SJSA1 (cell line): ENCODE measurements at places on chromosomes 3 and 15. TPM values are rescaled to one million over a fixed set of nuclear protein-coding genes. Genes with fewer than 3 reads are reported as not detected.
A peak's percentile ranks its signal among the peaks of the same experiment; 100 is the strongest.

Gene ENTPD3
- not detected in 2 replicates for total RNA-seq

Gene CEP97
- total RNA-seq = 16.8 and 20.8 TPM in 2 replicates

Gene SH3BP5
- total RNA-seq = 7.6 and 10.4 TPM in 2 replicates

Gene PPP1R14D
- total RNA-seq = not detected in 2 replicates

Gene CRYGS
- 0.63 and 0.81 TPM in 2 replicates for total RNA-seq

Gene RPSA
- 1,277 and 1,831 TPM in 2 replicates for total RNA-seq

Gene SAMMSON
- not detected in 2 replicates for total RNA-seq

Gene CIB2
- 3.2 and 3.8 TPM in 2 replicates for total RNA-seq

Gene TYRO3
- 8.9 and 17.2 TPM in 2 replicates for total RNA-seq

Gene BFSP2
- not detected in 2 replicates for total RNA-seq

Gene DUOXA2
- not detected in 2 replicates for total RNA-seq

- no peak for DNase-seq
- H3K4me1 ChIP-seq = no peaks in the 10 kb centered on the region
- H3K4me3 ChIP-seq = no peak overlapping the region
- no peaks in the 10 kb centered on the region for H3K36me3 ChIP-seq
These were observed 290.7 kb upstream of the MDFIC2 start for GRCh38 chr3:70603103-70603502.

DNA sequence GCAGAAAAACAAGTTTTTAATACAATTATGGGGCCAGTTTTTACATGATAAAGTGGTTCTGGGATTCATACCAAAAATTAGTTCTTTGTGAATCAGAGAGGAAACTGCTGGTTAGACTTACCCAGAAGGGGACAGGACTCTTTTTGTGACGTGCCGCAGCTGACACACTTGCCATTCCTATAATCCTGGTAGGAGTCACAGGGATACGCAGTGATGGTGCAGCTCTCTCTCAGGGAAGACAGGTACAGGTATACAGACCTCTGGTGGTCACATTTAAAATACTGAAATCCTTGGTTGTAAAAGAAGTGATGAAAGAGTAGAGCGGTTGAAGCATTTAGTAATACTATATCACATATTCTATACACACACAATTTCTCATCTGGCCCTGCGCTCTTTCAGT lies 20.2 kb upstream of the TMEM41A start:
- no peak overlapping the region for H3K4me3 ChIP-seq
- H3K27me3 ChIP-seq = peaks cover 2% of the 10 kb centered on the region; the same call in 1 of the 2 replicates

- DNase-seq = no peak
- H3K36me3 ChIP-seq = no peaks in the 10 kb centered on the region
- no peaks in the 10 kb centered on the region for H3K27me3 ChIP-seq
- H3K4me1 ChIP-seq = no peaks in the 10 kb centered on the region
- H3K27ac ChIP-seq = no peak overlapping the region
- no peak overlapping the region for H3K4me3 ChIP-seq
These were observed 255.2 kb downstream of the PDCD6IP start for GRCh38 chr3:34053626-34054025.

- H3K4me1 ChIP-seq = no peaks in the 10 kb centered on the region
- no peaks in the 10 kb centered on the region for H3K36me3 ChIP-seq
- DNase-seq = no peak
- H3K27me3 ChIP-seq = 0 out of 2 replicates have a peak, but pooled peaks cover 3% of the 10 kb centered on the region
- H3K4me3 ChIP-seq = no peak overlapping the region
- H3K27ac ChIP-seq = no peak overlapping the region
These were observed 316.8 kb upstream of the CTDSPL start for GRCh38 chr3:37544869-37545352.

- peaks cover 27% of the 10 kb centered on the region for H3K27me3 ChIP-seq
- H3K4me1 ChIP-seq = peaks cover 13% of the 10 kb centered on the region
- H3K27ac ChIP-seq = no peak overlapping the region
- no peak overlapping the region for H3K4me3 ChIP-seq
- H3K36me3 ChIP-seq = no peaks in the 10 kb centered on the region
These were observed 18.6 kb downstream of the ADCY5 start for GRCh38 chr3:123430266-123430665.

- H3K27ac ChIP-seq = no peak overlapping the region
- H3K4me3 ChIP-seq = no peak overlapping the region
- peaks cover 50% of the 10 kb centered on the region for H3K36me3 ChIP-seq
- no peak for DNase-seq
These were observed 37.9 kb downstream of the ACAD9 start for GRCh38 chr3:128917291-128917690.

GRCh38 chr3:112635674-112636073 lies 5.3 kb downstream of the CCDC80 start:
- H3K36me3 ChIP-seq = no peaks in the 10 kb centered on the region; the same call in 1 of the 2 replicates
- H3K27me3 ChIP-seq = no peaks in the 10 kb centered on the region
- DNase-seq = no peak
- peaks cover 68% of the 10 kb centered on the region for H3K4me1 ChIP-seq
- no peak overlapping the region for H3K4me3 ChIP-seq

GRCh38 chr3:45571969-45572368 lies 22.6 kb upstream of the LIMD1 start:
- peaks cover 13% of the 10 kb centered on the region for H3K4me1 ChIP-seq
- H3K27ac ChIP-seq = no peak overlapping the region
- no peaks in the 10 kb centered on the region for H3K27me3 ChIP-seq
- H3K4me3 ChIP-seq = no peak overlapping the region
- no peak for DNase-seq

GRCh38 chr3:52437326-52438103 lies 7.4 kb downstream of the SEMA3G start:
- no peaks in the 10 kb centered on the region for H3K36me3 ChIP-seq
- no peaks in the 10 kb centered on the region for H3K4me1 ChIP-seq
- no peak for DNase-seq
- H3K27ac ChIP-seq = no peak overlapping the region
- H3K4me3 ChIP-seq = no peak overlapping the region

DNA sequence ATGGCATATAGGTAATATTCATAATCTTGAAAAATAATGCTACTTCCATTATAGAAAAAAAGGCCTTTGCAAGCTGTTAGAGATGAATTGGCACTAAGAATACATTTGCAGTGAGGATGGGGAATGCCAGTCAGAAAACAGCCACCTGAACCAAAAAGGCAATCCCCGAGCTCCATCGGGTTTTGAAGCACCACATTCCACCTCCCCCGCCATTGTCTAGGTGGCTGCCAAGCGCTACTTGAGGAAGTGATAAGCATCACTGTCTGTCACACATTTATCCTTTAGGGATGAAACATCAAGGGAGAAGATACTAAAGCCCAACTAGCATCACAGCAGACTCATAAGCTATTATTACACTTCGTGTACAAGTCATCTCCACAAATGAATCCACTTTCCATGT lies 112.8 kb downstream of the OSBPL10 start:
- no peaks in the 10 kb centered on the region for H3K27me3 ChIP-seq
- no peak overlapping the region for H3K27ac ChIP-seq
- DNase-seq = no peak
- H3K36me3 ChIP-seq = no peaks in the 10 kb centered on the region
- H3K4me3 ChIP-seq = no peak overlapping the region

DNA sequence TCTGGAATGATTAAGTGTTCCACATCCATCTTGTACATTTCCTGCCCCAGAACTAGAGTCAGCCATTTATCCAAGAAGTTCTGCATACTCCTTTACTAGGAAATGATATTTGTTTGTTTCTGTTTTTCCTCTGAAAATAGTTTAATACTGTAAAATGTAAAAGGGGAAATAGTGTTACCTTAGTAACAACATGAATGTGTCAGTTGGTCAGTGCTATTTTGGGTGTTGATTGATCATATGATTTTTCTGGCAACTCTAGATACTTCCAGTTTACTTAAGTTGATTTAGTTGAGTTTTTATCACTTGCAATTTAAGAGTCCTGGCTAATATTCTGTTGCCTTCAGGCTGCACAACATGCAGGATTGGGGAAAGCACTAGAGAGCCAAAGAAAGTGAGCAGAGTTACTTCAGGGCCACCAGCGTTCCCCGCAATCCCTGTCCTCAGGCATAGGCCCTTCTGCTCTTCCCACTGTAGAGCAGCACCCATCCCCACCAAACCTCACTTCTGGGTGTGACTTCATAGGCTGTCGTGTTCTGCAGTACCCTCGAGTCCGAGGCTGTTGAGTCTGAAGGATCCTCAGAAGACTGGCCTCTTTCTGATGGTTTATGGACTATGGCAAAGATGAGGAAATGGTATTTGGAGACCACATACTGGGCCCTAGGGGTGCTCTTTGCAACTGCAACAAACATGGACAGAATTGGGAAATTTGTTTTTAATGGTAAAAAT lies 69.0 kb downstream of the CHD2 start:
- peaks cover 92% of the 10 kb centered on the region for H3K36me3 ChIP-seq
- H3K27me3 ChIP-seq = no peaks in the 10 kb centered on the region
- H3K4me1 ChIP-seq = no peaks in the 10 kb centered on the region
- no peak overlapping the region for H3K4me3 ChIP-seq

DNA sequence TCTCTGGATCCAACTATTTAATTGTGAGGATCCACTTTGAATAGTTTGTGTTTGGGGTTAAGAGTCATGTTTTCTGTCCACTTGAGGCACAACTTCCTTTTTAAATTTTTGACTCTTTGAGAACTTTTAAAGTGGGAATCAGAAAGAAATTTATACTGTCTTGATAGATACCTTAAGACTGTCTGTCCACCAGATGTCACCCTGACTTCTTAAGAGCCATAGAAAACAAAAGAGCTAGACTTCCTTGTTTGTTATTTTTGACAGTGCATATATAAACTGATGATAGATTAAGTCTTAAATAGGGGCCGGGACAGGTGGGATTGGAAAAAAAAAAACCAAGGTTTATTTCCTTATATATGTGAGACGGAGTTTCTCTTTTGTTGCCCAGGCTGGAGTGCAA lies 52.1 kb upstream of the WDR72 start:
- no peak overlapping the region for H3K27ac ChIP-seq
- no peak for DNase-seq

GRCh38 chr3:196128172-196128843 lies 46.4 kb upstream of the TFRC start:
- no peak for DNase-seq
- no peaks in the 10 kb centered on the region for H3K4me1 ChIP-seq
- no peaks in the 10 kb centered on the region for H3K36me3 ChIP-seq
- H3K4me3 ChIP-seq = no peak overlapping the region
- no peak overlapping the region for H3K27ac ChIP-seq

DNA sequence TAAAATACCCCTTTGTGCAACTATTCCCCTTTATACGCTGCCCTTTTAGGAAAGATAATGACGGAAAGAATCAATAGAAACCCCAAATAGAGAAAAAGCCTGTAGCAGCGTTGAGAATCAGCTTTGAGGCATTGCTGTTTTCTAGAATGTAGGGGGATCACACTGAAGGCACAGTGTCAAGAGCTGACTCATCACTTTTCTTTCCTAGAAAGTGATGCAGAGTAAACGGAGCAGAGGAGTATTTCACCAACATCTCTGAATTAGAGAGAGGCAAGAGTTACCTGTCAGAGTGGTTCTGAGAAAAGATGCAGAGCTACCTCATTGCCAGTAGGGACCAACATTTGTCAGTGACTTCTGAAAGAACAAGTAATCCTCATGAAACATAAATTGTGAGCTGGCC lies 269.8 kb upstream of the TMC3 start:
- no peak for DNase-seq
- no peak overlapping the region for H3K4me3 ChIP-seq

GRCh38 chr3:148090156-148090555 lies 607.5 kb upstream of the AGTR1 start:
- no peak for DNase-seq
- H3K4me3 ChIP-seq = no peak overlapping the region
- no peaks in the 10 kb centered on the region for H3K36me3 ChIP-seq
- H3K27ac ChIP-seq = no peak overlapping the region
- H3K27me3 ChIP-seq = no peaks in the 10 kb centered on the region

GRCh38 chr3:133836497-133837158 lies 31.0 kb downstream of the SRPRB start:
- H3K4me3 ChIP-seq = no peak overlapping the region
- H3K27me3 ChIP-seq = no peaks in the 10 kb centered on the region
- no peaks in the 10 kb centered on the region for H3K36me3 ChIP-seq
- no peak for DNase-seq
- H3K27ac ChIP-seq = no peak overlapping the region

DNA sequence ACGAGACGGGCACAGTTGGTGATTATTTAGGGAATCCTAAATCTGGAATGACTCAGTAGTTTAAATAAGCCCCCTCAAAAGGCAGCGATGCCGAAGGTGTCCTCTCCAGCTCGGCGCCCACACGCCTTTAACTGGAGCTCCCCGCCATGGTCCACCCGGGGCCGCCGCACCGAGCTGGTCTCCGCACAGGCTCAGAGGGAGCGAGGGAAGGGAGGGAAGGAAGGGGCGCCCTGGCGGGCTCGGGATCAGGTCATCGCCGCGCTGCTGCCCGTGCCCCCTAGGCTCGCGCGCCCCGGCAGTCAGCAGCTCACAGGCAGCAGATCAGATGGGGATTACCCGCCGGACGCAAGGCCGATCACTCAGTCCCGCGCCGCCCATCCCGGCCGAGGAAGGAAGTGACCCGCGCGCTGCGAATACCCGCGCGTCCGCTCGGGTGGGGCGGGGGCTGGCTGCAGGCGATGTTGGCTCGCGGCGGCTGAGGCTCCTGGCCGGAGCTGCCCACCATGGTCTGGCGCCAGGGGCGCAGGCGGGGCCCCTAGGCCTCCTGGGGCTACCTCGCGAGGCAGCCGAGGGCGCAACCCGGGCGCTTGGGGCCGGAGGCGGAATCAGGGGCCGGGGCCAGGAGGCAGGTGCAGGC lies 318.0 kb downstream of the FGF12 start:
- no peak overlapping the region for H3K4me3 ChIP-seq
- no peak overlapping the region for H3K27ac ChIP-seq
- H3K4me1 ChIP-seq = no peaks in the 10 kb centered on the region; the same call in 1 of the 2 replicates
- DNase-seq = no peak

GRCh38 chr15:33234020-33234461 lies 39.5 kb upstream of the FMN1 start:
- no peaks in the 10 kb centered on the region for H3K36me3 ChIP-seq
- peaks cover 10% of the 10 kb centered on the region for H3K27me3 ChIP-seq
- no peaks in the 10 kb centered on the region for H3K4me1 ChIP-seq
- DNase-seq = no peak

DNA sequence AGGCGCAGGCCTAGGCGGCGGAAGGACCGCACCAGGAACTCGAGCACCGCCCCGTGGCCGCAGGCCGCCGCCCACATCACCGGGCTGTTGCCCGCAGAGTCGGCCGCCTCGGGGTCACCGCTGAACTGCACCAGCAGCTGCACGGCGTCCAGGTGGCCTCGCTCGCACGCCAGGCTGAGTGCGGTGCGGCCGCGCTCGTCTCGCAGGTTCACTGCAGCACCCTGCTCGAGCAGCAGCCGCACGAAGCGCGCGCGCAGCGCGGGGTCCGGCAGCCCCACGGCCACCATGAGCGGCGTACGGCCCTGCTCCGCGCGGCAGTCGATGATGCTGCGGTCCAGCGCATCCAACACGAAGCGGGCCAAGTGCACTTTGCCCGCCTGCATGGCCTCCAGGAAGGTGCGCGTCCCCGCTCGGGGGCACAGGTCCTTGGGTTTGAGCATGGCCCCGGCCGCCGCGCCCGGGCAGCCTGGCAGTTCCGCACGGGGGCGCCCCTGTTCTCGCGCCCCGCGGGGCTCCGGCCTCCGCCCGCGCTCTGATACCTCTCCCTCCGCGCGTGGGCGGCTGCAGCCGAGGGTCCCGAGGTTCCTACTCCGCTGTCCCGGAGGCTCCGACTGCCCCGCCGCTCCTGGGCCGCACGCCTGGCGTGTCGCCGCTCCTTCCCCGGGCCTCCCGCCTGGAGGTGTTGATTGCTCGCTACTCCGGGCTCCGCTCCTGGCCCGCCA lies 556 bp downstream of the ANKRD63 start:
- no peak for DNase-seq
- H3K4me3 ChIP-seq = peak overlapping the region; percentile 59
- H3K27me3 ChIP-seq = no peaks in the 10 kb centered on the region
